Hepatocyte (in vitro differentiated cells): ENCODE measurements at places on chromosomes 1 and 21. TPM values are rescaled to one million over a fixed set of nuclear protein-coding genes. Genes with fewer than 3 reads are reported as not detected.
A peak's percentile ranks its signal among the peaks of the same experiment; 100 is the strongest.

- peak; percentile 29 for DNase-seq
These were observed 670.5 kb downstream of the KIF26B start for GRCh38 chr1:245825128-245825901.

DNA sequence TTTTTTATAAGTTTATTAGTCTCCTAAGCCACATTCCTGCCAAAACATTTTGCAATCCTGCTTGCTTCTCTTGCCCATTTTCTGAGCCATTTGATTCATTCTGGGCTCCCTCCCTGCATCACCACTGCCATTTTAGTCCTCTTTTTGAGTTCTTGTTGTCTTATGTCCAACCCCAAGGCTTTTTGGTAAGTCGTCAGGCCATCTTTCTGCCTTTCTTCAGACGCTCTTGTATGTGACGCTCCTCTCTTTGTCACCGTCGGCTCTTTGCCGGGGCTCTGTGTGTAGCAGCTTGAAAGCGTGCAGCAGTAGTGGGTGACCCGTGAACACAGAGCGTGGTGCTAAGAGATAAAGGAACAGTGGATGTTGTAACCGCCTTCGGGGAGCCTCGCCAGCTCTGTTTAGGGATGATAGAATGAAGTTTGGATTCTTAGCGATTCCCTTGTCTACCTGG is 14.6 kb downstream of the HUNK start:
- no peak for DNase-seq

GRCh38 chr1:18944810-18945209 is 11.7 kb downstream of the IFFO2 start:
- no peak for DNase-seq

GRCh38 chr1:57839067-57839466 is 415.2 kb upstream of the DAB1 start:
- no peak for DNase-seq

The PLA2G2C gene
- not detected in 2 replicates for polyA plus RNA-seq

The ORC1 gene
- polyA plus RNA-seq: 1.3 and 1.8 TPM in 2 replicates

The TFF3 gene
- 589 and 696 TPM in 2 replicates for polyA plus RNA-seq

The AKR7A3 gene
- 0.46 and 1.5 TPM in 2 replicates for polyA plus RNA-seq

The SYNJ1 gene
- polyA plus RNA-seq: 3.9 and 7.8 TPM in 2 replicates
